Upper lobe of left lung (tissue), 6 donors: ENCODE measurements at places on chromosomes 4 and X. TPM values are rescaled to one million over a fixed set of nuclear protein-coding genes. Genes with fewer than 3 reads are reported as not detected.

Gene H2BW1
- total RNA-seq, result not detected

Gene VCX2
- total RNA-seq, result not detected

GRCh38 chr4:183636923-183637322 is 22.1 kb downstream of the RWDD4 start:
- no peaks in the 10 kb centered on the region for H3K36me3 ChIP-seq
- no peak for DNase-seq
- no peaks in the 10 kb centered on the region for H3K4me1 ChIP-seq
- peak overlapping the region; percentile 6 for H3K4me3 ChIP-seq
- peak overlapping the region; percentile 18 for H3K27ac ChIP-seq
- H3K27me3 ChIP-seq, result no peaks in the 10 kb centered on the region

- H3K27me3 ChIP-seq, result no peaks in the 10 kb centered on the region
- H3K4me3 ChIP-seq, result no peak overlapping the region
- H3K36me3 ChIP-seq, result no peaks in the 10 kb centered on the region
- no peak for DNase-seq
- no peak overlapping the region for H3K27ac ChIP-seq
Observed at GRCh38 chr4:87260477-87260876, 40.1 kb upstream of the KLHL8 start.

DNA sequence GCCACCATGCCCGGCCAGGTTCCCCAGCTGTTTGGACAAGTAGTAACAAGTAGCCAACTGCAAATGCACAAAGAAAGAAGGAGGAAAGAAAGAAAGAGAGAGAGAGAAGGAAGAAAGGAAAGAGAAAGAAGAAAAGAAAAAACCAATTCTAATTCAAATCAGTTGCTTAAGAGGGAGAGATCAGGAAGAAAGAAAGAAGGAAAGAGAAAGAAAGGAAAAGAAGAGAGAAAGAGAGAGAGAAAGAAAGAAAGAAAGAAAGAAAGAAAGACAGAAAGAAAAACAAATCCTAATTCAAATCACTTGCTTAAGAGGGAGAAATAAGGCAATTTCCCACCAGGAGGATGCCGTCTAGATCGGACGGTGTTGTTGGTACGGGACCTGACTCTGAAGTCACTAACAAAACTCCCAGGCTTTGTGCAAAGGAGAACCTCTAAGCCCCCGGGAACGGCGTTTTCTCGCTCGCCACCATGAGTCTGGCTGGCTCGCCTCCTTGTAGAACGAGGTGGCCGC is 95.5 kb upstream of the PPP2R3B start:
- DNase-seq, result no peak
- H3K27me3 ChIP-seq, result no peaks in the 10 kb centered on the region
- no peaks in the 10 kb centered on the region for H3K36me3 ChIP-seq

DNA sequence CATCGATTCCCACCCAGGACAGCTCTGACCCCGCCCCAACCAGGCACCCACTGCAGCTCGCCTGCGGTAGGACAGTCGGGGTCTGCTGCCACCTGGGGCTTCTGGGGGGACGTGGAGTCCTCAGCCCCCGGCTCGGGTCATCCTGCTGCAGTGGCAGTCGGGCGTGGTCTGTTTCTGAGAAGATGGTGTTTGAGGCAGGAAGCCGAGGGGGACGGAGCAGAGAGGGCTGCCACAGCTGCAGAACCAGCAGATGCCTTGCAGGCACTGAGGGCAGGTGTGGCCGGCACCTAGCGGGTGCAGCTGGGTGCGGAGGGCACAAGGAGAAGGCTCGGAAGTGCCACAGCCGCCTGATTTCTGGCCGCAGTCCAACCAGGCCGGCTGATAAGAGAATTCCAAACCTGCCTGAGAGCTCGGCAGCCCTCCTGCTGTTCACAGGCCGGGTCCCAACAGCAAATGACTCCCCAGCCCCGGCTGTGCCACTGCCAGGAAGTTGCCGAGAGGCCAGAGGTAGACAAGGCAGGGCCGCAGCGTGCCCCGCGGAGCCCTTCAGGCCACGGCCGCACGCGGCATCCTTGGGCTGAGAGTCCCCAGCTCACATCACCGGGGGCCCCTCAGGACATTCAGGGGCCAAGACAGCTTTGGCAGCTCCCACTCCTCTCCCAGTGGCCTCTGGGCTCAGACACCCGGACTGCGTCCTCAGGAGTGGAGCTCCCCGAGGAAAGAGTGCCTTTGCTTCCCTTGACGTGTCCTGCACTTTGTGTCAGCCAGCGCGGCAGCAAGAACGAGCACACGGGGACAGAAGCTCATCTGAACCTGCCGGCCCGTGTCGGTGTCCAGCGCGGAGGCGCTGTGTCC is 9.4 kb upstream of the CPLX1 start:
- H3K27ac ChIP-seq, result no peak overlapping the region
- DNase-seq, result peak; percentile 30
- H3K36me3 ChIP-seq, result no peaks in the 10 kb centered on the region
- H3K27me3 ChIP-seq, result no peaks in the 10 kb centered on the region
- H3K4me1 ChIP-seq, result no peaks in the 10 kb centered on the region

DNA sequence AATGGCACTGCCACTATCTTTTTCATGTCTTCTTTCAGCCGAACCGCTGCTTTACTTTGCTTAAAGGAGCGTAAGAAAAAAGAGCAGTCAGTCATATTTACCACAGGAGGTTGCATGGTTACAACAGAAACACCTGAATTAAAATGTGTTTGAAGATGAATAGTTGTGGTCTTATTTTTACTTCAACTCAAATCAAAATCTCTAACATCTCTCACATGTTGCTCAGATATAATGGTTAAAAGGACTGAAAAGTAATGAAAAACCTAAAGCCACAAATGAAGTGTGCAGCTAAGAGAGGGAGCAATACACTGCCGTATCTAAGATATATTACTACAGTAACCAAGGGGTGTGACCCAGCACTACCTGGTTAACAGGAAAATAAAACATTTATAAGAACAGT is 27.4 kb downstream of the FAM13A start:
- no peak for DNase-seq
- no peaks in the 10 kb centered on the region for H3K36me3 ChIP-seq
- H3K27me3 ChIP-seq, result no peaks in the 10 kb centered on the region
- no peak overlapping the region for H3K4me3 ChIP-seq

DNA sequence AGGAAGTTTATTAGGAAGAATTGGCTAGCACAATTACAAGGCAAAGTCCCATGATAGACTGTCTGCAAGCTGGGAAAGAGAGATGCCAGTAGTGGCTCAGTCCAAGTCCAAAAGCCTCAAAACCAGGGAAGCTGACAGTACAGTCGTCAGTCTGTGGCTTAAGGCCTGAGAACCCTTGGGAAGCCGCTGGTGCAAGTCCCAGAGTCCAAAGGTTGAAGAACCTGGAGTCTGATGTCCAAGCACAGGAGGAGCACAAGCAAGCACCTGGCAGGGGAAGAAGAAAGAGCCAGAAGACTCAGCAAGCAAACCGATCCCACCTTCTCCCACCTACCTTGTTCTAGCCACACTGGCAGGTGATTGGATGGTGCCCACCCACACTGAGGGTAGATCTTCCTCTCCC is 51.3 kb upstream of the TMEM150C start:
- H3K4me1 ChIP-seq, result no peaks in the 10 kb centered on the region
- H3K4me3 ChIP-seq, result no peak overlapping the region
- no peak overlapping the region for H3K27ac ChIP-seq
- no peaks in the 10 kb centered on the region for H3K36me3 ChIP-seq
- no peak for DNase-seq
- no peaks in the 10 kb centered on the region for H3K27me3 ChIP-seq

GRCh38 chr4:48706736-48707135 is 73.3 kb downstream of the FRYL start:
- H3K4me3 ChIP-seq, result no peak overlapping the region
- no peak overlapping the region for H3K27ac ChIP-seq
- DNase-seq, result no peak
- peaks cover 9% of the 10 kb centered on the region for H3K36me3 ChIP-seq
- H3K4me1 ChIP-seq, result peaks cover 11% of the 10 kb centered on the region

- H3K4me1 ChIP-seq, result peaks cover 5% of the 10 kb centered on the region
- H3K4me3 ChIP-seq, result no peak overlapping the region
- H3K27me3 ChIP-seq, result no peaks in the 10 kb centered on the region
- DNase-seq, result no peak
Observed at GRCh38 chr4:2689114-2689513, 67.0 kb downstream of the TNIP2 start.

DNA sequence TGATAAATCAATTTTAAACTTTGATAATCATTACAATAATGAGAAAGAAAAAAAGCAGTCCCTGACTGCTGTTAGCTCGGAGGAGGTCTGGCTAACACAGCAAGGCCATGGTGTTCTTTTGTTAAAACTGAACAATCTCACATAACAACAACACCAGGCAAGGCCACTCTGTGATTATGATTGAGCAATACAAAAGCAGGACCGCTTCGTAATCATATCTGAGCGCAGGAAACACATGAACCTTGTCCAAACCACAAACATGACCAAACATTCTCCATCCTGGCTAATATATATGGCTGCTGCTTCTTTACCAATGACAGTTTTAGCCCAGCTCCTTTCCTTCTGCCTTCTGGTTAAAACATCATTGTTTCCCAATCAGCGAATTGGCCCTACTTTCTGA is 76.8 kb upstream of the DDX53 start:
- no peaks in the 10 kb centered on the region for H3K27me3 ChIP-seq
- no peaks in the 10 kb centered on the region for H3K4me1 ChIP-seq
- no peak overlapping the region for H3K4me3 ChIP-seq
- H3K27ac ChIP-seq, result no peak overlapping the region
- no peaks in the 10 kb centered on the region for H3K36me3 ChIP-seq

DNA sequence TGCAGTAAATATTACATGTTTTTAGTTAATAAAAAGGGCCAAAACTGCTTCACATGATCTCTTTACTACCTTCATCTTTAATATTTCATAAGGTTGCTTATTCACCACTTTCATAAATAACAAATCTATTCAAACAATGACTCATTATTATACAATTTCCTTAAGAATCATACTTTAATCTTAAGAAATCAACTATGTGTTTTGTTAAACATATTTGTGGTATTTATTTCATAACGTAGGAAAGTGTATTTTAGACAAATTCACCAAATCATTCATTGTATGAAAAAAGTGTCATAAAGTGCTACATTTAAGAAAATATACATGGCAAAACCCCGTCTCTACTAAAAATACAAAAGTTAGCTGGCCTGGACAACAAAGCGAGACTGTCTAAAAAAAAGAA is 150.5 kb upstream of the RXFP1 start:
- H3K27me3 ChIP-seq, result no peaks in the 10 kb centered on the region
- H3K27ac ChIP-seq, result no peak overlapping the region
- H3K4me1 ChIP-seq, result no peaks in the 10 kb centered on the region
- no peak overlapping the region for H3K4me3 ChIP-seq
- DNase-seq, result no peak

DNA sequence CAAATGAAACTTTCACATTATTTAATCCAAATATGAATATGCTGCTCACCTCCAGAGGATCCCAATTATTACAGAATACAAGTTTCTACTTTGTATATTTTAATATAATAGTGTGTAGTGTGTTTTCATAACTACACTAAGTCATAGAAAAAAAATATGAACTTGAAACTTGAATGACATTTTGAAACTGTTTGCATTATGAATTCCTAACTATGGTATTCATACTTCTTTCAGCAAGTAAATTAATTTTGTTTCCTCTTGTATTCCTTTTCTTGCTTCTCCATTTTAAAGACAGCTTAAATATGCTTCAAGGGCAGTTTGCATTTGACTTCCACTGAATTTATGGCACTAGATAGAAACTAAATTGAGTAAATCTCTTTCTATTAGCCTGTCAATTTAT is 177.1 kb downstream of the BMPR1B start:
- no peak overlapping the region for H3K27ac ChIP-seq
- no peaks in the 10 kb centered on the region for H3K36me3 ChIP-seq
- DNase-seq, result no peak
- no peak overlapping the region for H3K4me3 ChIP-seq

DNA sequence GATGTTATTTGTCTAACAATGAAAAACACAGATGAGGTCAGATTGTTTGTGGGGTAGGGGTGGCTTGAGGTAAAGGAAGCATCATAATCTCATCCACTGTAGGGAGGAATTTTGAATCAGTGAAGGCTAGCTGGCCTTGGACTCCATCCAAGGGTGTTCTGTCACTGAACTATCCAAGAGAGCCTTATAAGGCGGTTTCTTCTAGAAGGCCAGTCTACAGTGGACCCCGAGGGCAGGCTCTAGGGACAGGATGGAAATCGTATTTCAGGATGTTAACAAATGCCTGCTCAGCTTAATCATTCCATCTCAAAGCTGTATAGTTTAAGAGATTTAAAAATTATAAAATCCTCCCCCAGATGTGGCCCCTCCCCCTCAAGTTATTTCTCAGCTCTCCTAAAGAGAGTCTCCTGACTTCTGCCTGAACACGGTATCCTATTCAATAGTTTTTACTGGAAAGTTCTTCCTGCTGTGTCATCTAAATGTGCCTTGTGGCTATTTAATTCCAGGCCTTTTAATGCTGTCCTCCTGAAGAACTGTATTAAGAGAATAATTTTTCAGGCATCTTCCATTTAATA is 8.0 kb downstream of the IGFBP7 start:
- H3K27me3 ChIP-seq, result no peaks in the 10 kb centered on the region
- H3K4me3 ChIP-seq, result no peak overlapping the region
- H3K4me1 ChIP-seq, result peaks cover 21% of the 10 kb centered on the region
- peak overlapping the region; percentile 47 for H3K27ac ChIP-seq
- no peaks in the 10 kb centered on the region for H3K36me3 ChIP-seq
- DNase-seq, result no peak
